ENCODE measurements at places on chromosomes 16 and 17. TPM values are rescaled to one million over a fixed set of nuclear protein-coding genes. Genes with fewer than 3 reads are reported as not detected.

The CDH15 gene
- total RNA-seq, result 0.07 TPM

- DNase-seq, result no peak
These were observed 47.6 kb downstream of the XPO6 start for GRCh38 chr16:28164140-28164539.

The PALB2 gene
- total RNA-seq, result 9.4 TPM

DNA sequence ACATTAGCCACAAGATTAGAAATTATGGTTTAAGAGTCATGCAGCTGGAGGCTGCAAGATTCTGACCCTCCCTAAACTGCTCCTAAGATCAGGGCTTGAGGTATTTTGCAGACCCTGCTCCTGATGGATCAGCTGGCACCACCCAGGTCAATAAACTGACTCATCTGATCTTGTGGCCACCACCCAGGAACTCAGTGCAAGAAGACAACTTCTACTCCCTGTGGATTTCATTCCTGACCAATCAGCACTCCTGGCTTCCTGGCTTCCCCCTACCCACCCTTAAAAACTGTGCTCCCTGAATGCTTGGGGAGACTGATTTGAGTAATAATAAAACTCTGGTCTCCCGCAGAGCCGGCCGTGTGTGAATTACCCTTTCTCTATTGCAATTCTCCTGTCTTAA is 25.0 kb upstream of the MILR1 start:
- DNase-seq, result no peak

DNA sequence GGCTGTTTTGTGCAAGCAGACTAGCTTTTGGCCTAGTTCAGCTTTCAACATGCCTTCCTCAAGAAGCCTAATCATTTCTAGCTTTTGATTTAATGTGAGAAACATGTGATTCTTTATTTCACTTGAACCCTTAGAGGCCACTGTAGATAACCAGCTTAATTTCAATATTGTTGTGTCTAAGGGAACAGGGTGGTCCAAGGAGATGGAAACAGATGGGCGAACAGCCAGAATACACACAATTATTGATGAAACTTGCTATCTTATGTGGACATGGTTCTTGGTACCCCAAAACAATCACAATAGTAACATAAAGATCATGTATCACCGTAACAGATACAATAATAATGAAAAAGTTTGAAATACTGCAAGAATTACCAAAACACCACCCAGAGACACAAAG is 4.8 kb downstream of the NPRL3 start:
- no peak for DNase-seq

- no peak for DNase-seq
These were observed 126.3 kb upstream of the IRX3 start for GRCh38 chr16:54412777-54413455.

The CD300E gene
- not detected for total RNA-seq

GRCh38 chr17:76883744-76884525 is 15.7 kb downstream of the MGAT5B start:
- no peak for DNase-seq

The STXBP4 gene
- 16.0 TPM for total RNA-seq

The GHDC gene
- total RNA-seq, result 16.2 TPM

- no peak for DNase-seq
These were observed 19.7 kb upstream of the LRRC37A3 start for GRCh38 chr17:64938925-64939474.

DNA sequence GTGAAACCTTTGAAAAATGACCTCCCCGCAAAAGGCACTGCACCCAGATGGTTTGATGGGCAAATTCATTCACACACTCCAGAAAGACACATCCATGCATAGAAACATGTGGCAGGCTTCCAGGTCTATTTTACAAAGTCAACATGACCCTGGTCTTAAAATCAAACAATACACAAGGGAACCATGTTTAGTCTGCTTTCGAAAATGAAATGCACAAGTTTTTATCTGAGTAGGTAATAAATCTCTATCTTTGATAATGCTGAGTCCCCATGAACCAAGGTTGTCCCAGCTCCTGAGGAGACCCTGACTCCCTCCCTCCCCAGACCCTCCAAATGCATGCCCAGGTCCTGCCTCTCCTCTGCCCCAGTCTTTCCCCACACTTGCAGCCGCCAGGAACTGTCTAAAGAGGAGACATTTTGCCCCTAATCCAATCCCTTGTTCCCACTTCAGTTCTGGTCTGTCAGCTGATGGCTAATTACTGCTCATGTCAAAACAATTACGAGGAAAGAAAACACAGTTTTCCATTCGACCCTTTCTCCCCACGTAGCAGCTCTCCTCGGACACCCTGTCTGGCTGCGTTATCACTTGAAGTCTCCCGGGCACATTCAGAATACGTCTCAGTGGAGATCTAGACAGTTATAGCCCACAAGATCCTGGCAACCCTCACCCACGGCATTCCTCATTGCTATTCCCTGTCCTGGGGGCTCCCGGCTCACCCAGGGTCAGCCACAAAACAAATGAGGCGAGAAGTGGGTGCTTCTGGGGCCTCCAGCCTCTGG is 68.8 kb upstream of the RCVRN start:
- DNase-seq, result no peak

DNA sequence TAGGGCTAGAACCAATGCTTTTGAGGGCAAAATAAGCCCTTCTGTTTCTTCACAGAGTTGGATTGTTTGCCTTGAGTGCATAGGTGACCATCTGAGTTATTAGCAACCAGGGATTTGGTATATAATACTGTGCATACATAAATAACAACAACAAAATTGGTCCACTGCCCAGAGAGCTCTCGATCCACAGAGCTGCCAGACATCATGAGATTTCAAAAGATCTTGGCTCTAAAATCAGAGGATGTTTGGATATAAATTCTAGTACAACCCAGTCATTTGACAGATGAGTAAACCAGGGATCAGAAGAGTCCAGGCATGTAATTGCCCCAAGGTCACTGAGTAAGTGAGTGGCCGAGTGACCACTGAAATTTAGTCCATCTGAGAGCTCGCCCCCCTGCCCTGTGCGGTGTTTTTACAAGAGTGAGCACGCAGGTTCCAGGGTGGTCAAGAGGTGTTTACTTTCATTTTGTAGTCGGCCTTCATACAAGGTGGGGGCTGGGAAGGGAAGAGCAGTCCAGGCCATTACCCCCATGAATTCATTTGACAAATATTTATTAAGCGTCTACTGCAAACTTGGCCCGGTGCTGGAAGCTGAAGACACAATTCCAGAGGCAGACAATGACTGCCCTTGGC is 1.8 kb upstream of the MT2A start:
- no peak for DNase-seq

The DDX52 gene
- 28.6 TPM for total RNA-seq

The CTRB2 gene
- not detected for total RNA-seq

The WRAP53 gene
- 13.7 TPM for total RNA-seq

DNA sequence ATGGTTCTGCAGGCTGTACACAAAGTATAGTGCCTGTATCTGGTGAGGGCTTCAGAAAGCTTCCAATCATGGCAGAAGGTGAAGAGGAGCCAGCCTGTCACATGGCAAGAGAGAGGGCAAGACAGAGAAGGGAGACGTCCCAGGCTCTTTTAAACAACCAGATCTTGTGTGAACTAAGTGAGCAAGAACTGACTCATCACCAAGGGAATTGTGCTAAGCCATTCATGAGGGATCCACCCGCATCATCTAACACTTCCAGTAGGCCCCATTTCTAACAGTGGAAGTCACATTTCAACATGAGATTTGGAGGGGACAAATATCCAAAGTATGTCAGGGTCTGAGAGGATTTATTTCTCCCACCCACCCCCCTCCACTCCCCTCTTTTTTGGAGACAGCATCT is 56.2 kb upstream of the ELAC2 start:
- DNase-seq, result no peak

GRCh38 chr16:79209308-79209707 is 391.2 kb downstream of the MAF start:
- DNase-seq, result no peak

The STUB1 gene
- 131 TPM for total RNA-seq

DNA sequence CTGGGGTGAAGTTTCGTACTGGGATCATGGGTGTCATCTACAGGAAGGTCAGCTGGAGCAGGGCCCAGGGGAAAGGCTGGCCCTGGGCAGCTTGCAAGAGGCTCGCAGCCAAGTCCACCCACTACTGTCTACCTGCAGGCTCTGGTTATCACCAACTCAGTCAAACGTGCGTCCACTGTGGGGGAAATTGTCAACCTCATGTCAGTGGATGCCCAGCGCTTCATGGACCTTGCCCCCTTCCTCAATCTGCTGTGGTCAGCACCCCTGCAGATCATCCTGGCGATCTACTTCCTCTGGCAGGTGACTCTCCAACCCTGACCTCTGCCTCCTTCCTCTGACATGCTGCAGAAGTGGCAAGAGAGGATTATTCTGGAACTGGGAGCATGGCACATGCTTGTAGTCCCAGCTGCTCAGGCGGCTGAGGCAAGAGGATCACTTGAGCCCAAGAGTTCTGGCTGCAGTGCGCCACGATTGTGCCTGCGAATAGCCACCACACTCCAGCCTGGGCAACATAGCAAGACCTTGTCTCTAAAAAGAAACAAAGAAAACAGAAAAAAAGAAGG is 29.2 kb downstream of the ABCC3 start:
- no peak for DNase-seq

The MAPT gene
- total RNA-seq, result 0.18 TPM

DNA sequence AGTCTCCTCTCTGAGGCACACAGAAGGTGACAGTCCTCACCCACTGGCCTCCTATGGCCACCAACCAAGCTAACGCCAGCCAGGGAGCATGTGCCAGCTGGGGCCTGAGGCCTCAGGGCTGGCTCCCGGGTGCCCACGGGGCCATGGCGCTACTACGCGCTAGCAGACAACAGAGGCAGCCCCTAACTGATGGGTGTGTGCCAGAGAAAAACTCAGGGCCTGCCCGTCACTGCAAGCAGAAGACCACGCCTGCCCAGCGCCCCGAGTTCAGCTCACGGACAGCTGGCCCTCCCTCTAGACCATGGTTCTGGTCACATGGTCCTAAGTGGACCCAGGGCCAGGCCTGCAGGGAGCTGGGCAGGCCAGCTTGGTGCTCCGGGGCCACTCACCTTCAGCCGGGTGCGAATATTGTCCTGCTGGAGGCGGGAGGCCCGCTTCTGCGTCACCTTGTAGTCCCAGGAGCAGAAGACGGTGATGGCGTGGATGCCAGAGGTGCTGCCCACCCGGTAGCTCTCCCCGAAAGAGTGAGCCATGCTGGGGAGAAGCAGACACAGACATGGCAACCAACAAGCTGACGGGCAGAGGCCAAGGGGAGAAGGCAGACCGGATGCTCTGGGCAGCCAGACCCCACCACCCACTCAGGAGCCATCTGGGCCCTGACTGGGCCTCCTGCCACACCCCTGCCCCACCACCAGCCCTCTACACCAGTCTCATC is 6.2 kb downstream of the TMC6 start:
- no peak for DNase-seq

The LDHD gene
- total RNA-seq, result 1.6 TPM

The TERB1 gene
- total RNA-seq, result not detected

DNA sequence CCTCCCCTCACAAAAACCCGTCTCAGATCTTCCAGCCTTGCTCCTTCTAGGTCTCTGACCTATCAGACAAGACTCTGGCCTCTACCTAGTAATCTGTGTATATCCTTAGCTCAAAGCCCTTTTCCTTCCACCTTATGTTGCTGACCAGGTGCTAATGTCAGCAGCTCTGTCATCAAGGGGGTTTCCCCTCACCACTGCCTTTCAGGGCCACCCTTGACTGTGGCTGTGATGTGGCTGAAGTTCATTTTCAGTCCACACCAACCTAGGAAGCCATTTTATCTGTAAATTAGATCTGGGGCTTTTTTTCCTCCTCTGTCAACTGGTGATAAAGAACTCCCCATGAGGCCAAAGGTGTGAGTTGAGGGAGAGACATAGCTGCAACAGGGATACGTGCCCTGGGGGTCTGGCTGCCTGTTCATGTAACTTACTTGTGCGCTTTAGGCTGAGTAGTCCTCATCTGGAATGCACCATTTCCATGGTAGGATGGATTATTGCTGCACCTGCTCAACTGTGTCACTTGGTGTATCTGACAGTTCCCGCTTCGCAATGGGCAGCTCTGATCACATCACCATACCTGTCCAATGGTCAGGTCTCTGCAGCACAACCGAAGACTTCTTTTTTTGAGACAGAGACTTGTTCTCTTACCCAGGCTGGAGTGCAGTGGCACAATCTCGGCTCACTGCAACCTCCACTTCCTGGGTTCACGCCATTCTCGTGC is 14.7 kb upstream of the RUNDC3A start:
- DNase-seq, result no peak

The CACNG5 gene
- not detected for total RNA-seq

- no peak for DNase-seq
These were observed 245.2 kb upstream of the CCL2 start for GRCh38 chr17:34009912-34010311.

DNA sequence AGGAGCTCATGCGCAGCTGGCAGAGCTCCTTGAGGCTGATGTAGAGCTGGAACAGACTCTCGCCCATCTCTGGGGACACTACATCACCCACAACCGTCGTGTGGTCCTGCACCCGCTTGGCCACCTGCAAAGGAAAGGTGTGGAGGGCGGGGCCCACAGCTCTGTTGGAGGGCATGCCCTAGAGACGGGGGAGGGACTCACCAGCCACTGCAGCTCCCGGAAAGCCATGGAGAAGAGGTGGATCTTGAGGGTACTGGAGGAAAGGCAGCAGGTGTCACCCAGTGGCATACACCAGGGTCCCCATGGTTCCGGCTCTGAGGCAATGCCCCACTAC is 8.6 kb downstream of the UNC13D start:
- no peak for DNase-seq

The ICAM2 gene
- total RNA-seq, result 668 TPM

The GLOD4 gene
- 68.8 TPM for total RNA-seq

The SALL1 gene
- not detected for total RNA-seq

All from pulmonary artery endothelial cell (primary cell).